ENCODE measurements at places on chromosomes 3 and 15.

DNA sequence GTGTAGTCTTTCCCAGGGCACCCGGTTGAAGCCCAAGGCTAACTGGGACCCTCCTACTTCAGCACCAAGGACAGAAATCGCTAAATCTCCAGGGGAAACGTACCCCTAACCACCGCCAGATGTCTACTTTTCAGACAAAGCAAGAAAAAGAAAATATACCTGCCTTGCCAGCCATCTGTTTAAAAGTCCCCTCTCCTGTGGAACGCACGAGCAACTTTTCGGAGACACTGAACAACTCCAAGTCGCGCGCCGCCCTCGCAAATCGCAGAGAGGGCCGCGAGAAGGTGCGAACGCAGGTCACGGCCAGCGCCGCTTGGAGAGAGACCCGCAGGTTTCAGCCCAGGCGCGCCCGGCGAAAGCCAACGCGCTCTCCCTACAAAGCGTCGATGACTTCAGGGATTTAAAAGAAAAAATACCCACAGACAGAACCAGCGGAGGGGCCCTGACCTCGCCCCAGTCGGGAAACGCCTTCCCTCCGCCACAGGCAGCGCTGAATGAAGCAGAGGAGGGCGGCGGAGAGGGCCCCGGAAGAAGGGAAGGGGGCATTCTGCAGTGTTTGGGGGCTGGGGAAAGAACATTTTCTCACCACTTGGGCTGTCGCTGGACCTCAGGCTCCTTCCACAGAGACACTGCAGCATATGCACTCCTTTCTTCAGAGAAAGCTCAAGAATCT lies 213.1 kb downstream of the FGF12 start:
- DNase-seq = peak; percentile 32

DNA sequence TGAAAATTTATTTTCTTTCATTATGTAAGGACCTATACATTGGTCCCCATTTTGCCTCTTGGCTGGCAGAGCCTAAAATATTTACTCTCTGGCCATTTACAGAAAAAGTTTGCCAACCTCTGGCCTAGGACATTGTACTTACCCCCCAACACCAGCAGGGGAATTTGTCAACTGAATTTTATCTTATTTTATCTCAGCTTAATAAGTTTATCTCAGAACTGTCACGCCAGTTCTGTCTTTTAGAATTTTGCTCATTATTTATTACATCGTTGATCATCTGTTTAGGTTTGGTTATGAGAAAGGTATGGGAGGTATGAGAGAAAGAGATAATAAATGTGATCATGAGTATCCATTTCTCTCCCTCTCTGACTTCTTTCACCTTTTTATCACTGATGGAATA lies 38.3 kb downstream of the CHD2 start:
- no peak for DNase-seq

DNA sequence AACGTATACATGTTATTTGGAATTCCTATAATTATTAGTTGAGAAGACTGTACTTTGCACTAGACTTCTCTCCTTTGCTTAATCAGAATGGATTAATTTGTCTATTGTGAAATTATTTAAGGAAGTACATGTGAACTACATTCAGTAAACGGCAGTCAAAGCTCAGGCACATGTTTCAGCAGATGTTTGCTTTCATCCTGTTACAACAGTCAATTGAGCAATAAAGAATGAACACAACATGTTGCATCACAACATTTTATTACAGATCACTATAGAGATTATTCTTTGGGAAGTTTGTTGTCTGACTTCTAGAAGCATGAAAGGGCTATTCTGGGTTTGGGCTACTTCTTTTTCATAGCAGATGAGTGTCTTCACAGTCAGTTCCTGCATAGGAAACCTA lies 39.2 kb downstream of the RAB27A start:
- peak; percentile 45 for DNase-seq

DNA sequence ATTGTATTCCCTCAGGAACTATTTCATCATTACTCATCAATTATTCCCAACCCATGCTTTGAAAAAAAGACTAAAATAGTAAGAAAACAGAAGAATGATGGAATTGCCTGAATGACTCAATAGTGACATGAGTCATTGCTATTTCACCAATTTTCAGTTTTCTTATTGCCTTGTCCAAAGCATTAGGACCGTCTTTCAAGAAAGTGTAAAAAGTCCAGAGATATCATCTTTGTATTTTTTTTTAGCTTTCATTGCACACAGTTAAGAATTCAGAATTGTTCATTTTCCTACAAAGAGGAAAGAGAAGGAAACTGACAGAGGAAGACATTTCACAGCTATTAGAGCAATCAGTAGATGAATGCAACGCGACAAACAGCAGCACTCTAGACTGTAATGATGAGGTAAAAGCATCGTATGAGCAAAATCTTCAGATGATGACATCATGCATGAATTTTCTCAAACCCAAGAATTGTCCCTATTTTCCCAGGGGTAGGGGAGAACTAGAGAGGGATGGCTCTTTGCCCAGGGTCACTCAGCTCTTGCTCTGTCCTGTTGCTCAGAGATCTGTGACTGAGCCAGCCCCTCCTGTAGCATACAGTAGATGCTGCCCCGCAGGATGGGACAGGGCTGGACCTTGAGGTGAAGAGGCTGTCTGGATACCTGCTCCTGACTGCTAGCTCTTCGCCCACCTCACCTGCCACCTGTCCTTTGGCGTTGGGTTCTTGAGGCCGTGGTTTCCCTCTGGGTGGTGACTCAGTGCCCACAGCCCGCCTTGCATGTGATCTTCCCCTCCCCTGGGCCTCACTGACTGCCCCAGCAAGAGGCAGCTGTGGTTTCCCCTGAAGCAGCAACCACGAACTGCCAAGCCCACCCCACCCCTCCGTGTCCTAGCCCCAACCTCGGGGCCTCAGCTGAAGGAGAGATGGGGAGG lies 84.8 kb downstream of the PPCDC start:
- DNase-seq = no peak

DNA sequence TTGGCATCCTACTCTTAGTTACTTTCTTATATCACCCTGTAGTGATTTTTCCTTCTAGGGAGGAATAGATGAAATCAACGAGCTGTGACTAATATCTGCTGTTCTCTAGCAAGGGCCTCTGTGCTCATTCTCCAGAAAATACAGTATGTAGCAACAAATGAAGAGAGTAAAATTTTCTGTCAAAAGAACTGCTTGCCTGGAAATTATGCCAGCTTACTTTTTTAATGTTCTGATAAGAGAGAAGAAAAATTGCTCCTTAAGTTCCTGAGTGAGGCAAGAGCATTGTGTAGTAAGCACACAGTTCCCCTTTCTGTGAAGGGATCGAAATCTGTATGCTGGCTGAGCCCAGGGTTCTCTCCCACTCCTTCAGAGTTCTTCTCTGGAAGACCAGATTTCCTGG lies 51.4 kb upstream of the GK5 start:
- DNase-seq = no peak

- no peak for DNase-seq
Observed at GRCh38 chr15:69727121-69727924, 274.7 kb downstream of the RPLP1 start.

GRCh38 chr3:131806736-131807135 lies 228.1 kb downstream of the CPNE4 start:
- DNase-seq = no peak

GRCh38 chr3:46067401-46067800 lies 40.1 kb upstream of the XCR1 start:
- no peak for DNase-seq

GRCh38 chr3:64905906-64906410 lies 218.2 kb upstream of the ADAMTS9 start:
- no peak for DNase-seq

DNA sequence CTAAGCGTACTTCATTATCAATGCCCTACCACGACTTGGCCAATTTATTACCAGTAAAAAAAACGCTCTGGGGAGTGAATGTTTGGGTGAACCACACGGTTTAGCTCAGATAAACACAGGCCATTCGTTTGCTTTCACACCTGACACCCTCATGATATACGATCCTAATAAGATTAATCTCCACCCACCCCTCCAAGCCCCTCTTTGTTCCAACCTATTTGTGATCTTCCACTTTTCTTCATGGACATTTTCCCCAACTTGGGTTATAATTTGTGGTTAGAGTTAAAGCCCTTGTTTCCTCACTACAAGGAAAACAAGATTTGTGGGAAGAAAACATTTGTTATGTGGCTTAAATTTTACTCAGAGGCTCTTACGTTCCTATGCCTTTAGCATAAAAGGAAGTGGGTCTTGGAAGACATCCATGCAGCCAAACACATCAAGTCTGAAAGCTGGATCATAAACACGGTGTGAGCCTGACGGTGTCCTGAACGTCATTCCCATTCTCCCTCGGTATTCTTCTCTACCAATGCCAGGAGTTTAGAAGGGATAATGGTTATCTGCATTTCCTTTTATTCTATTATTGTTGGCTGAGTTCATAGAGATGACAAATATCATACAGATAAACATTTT lies 518.9 kb downstream of the NR2F2 start:
- DNase-seq = no peak

DNA sequence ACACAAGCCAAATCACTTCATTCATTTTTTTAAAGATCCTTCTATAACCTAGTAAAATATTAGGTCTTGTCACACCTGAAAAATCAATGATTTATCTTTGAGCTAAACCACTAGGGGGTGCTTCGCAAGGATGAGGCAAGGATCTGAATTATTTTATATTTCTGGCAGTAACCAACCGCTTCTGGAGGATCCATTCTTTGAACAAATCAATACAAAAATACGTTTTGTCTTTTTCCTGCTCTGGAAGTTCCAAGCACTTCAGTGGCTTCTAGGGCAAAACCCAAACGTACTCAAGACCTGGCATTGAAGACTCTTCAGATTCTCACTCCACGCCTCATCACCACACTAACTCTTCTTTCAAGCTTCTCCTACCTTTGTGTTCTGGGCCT lies 486 bp downstream of the LSG1 start:
- DNase-seq = no peak

DNA sequence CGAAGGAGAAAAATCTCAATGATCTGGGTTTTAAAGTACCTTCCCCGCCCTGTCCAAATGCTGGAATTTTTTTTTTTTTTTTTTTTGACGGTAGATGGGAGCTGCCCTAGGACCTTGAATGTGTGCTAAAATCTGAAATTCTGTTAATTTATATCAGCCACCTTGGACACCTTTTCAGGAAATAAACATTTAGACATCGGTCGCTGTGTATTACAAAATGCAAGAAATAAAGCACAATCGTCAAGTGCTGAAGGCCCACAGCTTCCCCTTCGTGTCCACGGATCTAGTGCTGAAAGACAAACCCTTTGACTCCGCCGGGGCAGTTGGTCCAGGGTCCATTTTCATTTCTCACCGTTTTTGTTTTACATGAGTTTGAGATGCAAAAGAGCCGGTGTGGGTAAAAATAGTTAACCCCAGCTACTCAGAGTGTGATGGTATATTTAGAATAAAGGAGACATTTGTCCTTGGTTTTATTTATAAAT lies 90.2 kb upstream of the CHD2 start:
- DNase-seq = no peak

GRCh38 chr3:39021029-39021428 lies 30.7 kb downstream of the SCN11A start:
- DNase-seq = no peak

- no peak for DNase-seq
Observed at GRCh38 chr3:105332961-105333360, 33.7 kb upstream of the ALCAM start.

DNA sequence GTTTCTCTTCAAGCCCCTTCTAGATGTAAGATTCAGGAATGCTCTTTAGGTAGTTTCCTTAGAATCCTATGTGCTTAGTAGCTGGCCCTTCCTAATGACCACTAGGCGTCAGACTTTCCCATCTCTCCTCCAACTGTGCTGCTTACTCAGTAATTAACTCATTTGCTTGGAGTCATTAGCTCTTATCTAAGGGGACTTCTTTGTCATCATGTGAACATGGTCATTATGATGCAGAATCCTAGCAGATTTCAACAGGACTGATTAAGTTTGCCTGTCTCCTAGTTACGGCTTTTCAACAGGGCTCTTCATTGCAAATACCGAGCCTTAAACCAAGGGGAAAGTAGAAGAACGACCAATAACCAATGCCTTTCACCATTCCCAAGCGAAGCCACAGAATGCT lies 46.4 kb downstream of the GJD2 start:
- DNase-seq = peak; percentile 21

DNA sequence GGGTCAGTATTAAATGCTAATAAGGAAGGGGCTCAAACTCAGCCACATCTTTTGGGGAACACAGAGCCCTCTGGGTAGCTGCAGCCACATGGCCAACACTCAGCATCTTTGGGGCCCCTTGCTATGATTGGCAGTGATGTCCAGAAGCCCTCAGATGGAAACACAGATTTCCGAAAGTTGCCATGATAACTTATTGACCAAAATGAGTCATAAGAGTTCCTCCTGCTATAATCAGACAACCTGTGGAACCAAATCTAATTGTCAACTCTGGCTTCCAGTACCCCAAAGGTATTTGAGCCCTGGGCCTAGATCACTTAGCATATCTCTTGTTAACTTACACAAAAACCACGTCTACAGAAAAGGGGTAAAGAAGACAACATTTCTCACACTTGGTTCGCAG lies 392.2 kb downstream of the KCNH8 start:
- DNase-seq = no peak

- DNase-seq = no peak
Observed at GRCh38 chr3:115113367-115113766, 33.7 kb downstream of the ZBTB20 start.

DNA sequence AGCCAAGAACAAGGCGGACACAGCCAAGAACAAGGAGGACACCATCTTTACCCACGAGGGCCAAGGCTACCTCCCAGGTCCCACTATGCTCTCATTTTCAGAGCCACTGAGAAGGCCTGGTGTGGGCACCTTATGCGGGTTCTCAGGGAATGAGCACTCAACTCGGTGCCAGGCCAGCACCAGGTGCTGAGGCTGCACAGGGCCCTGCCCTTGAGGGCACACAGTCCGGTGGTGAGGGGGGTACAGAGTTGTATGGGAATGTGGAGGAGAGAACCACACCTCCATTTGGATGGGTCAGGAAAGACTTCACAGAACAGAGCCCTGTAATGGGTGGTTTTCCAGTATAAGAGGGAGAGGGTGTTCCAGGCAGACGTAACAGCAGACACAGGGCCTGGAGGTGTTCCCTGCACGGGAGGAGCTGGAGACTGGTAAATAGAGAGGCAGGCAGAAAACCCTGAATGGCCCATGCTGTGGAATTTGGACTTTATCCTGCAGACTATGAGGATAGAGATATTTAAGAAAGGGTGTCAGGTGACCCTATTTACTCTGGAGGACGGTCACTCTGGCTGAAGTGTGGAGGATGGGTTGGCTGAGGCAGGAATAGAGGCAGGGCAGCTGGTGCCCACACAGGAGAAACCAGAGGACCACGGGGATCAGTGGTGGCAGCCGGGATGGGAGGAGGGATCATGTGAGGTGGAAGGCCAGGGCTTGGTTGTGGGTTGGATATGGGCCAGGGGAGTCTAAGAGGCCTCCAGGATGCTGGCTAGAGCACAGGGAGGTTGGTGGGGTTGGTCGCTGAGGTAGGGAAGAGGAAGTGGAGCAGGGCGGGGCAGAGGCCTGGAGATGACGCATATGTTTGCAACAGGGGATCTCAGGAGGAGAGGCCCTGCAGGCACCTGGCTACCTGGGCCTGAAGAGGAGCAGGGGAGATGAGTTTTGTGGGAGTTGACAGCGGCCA lies 34.6 kb downstream of the CRABP1 start:
- DNase-seq = peak; percentile 87

GRCh38 chr3:181176601-181177000 lies 187.1 kb upstream of the DNAJC19 start:
- DNase-seq = peak; percentile 10
